Activated CD4-positive, alpha-beta memory T cell treated with anti-CD3 and anti-CD28 coated beads for 36 hours (primary cell): ENCODE measurements at places on chromosomes 1 and 21. TPM values are rescaled to one million over a fixed set of nuclear protein-coding genes. Genes with fewer than 3 reads are reported as not detected.

GRCh38 chr21:16457498-16457897 lies 727.7 kb downstream of the USP25 start:
- H3K27me3 ChIP-seq: no peaks in the 10 kb centered on the region
- no peaks in the 10 kb centered on the region for H3K4me1 ChIP-seq
- H3K36me3 ChIP-seq: no peaks in the 10 kb centered on the region
- H3K4me3 ChIP-seq: no peak overlapping the region
- no peak overlapping the region for H3K27ac ChIP-seq
- DNase-seq: no peak

GRCh38 chr1:247639381-247639981 lies 34.1 kb downstream of the OR2G3 start:
- H3K27ac ChIP-seq: no peak overlapping the region
- H3K36me3 ChIP-seq: no peaks in the 10 kb centered on the region
- peaks cover 37% of the 10 kb centered on the region for H3K27me3 ChIP-seq

DNA sequence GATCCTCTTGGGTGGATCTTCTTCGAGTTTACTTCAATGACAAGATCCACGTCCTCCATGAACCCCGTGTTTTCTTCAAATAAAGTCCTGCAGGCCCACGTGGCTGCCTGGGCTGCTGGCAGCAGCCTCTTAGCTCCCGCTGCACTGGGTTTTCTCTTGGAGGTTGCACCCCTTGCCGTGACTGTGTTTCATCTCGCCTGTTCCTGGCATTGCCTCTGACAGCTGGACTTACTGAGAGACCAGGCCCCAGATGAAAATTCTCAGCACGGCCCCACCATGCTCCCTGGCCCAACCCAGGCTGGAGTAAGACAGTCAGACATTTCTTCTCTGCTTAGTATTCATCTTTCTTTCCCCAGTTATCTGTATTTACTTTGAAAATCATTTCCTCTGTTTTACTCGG lies 274.8 kb upstream of the RUNX1 start:
- no peak overlapping the region for H3K27ac ChIP-seq
- peaks cover 4% of the 10 kb centered on the region for H3K27me3 ChIP-seq
- H3K36me3 ChIP-seq: no peaks in the 10 kb centered on the region
- H3K4me3 ChIP-seq: no peak overlapping the region

- no peak overlapping the region for H3K4me3 ChIP-seq
- DNase-seq: no peak
- H3K4me1 ChIP-seq: no peaks in the 10 kb centered on the region
- H3K27ac ChIP-seq: no peak overlapping the region
Observed at GRCh38 chr1:102742426-102742825, 365.9 kb downstream of the COL11A1 start.

- H3K27ac ChIP-seq: no peak overlapping the region
- H3K27me3 ChIP-seq: no peaks in the 10 kb centered on the region
- no peaks in the 10 kb centered on the region for H3K36me3 ChIP-seq
- H3K4me1 ChIP-seq: no peaks in the 10 kb centered on the region
- H3K4me3 ChIP-seq: no peak overlapping the region
- no peak for DNase-seq
Observed at GRCh38 chr1:216739793-216740192, 16.6 kb upstream of the ESRRG start.

DNA sequence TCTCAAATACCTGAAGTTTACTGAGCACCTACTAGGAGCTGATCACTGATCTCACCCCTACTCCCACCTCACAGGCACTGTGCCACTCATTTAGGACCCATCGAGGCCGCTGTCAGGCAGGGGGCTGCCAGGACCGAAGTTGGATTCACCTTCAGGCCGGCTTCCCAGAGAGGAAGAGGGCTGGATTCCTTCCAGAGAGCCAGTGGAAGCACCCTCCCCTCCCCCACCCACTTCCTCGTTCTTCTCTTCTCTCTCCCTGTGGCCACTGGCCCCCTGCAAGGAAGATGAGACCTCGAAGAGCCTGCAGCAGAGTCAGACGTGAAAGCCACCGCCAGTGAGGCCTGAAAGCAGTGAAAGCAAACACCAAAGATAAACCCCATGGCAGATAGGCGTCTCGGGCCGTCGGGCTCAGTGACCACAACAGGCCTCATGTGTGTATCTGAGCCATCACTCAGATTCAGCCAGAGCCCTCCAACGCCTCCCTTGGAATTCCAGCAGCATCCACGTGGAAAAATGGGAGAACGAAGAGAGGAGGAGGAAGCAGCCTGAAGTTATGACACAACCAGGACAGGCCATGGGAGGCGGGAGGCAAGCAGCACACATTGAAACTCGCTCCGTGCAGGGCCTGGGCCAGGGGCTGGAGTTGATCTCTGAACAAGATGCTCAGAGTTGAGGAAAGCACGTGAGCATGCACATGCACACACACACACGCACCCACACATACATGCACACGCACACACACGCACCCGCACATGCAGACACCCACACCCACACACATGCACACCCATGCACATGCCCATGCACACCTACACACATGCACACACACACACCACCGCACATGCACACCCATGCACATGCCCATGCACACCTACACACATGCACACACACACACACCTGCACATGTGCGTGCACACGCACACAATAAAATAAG lies 6.2 kb upstream of the AGTRAP start:
- H3K27ac ChIP-seq: peak overlapping the region; percentile 67
- H3K4me3 ChIP-seq: peak overlapping the region; percentile 57
- H3K36me3 ChIP-seq: no peaks in the 10 kb centered on the region
- no peaks in the 10 kb centered on the region for H3K27me3 ChIP-seq
- peaks cover 33% of the 10 kb centered on the region for H3K4me1 ChIP-seq

DNA sequence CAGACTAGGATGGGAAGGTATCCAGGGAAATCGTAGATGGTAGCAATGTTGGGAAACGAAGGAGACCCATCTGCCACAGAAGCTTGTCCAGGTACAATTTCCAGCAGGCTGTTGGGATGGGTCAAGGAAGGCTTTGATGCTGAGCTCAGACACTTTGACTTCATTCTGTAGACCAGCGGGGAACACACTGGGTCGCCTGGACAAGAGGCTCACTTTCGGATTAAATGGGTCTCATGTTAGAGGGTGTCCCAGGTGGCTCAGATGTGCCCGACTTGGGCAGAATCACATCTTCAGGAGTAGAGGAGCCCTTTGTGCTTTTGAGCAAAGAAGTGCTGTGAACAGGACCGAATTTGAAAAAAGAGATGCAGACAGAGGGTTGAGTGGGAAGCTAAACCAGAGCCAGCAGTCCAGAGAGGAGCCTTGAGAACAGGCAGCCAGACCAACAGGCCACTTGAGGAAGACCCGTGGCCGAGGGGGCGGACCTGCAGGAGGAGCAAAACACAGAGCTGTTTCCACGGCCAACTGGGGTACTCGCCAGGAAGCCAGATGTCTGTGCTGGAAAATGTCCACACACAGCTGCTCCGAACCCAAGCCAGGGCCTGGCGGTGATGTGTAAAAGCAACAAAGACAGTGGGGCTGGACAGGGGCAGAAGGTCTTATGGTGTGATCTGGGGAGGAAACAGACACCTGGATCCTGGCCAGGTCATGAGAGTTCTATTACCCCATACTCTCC lies 146.9 kb downstream of the AJAP1 start:
- H3K4me1 ChIP-seq: no peaks in the 10 kb centered on the region
- peaks cover 14% of the 10 kb centered on the region for H3K27me3 ChIP-seq
- no peak overlapping the region for H3K27ac ChIP-seq
- no peaks in the 10 kb centered on the region for H3K36me3 ChIP-seq

- no peak for DNase-seq
- no peaks in the 10 kb centered on the region for H3K27me3 ChIP-seq
- no peaks in the 10 kb centered on the region for H3K36me3 ChIP-seq
- H3K4me1 ChIP-seq: no peaks in the 10 kb centered on the region
- H3K27ac ChIP-seq: no peak overlapping the region
Observed at GRCh38 chr1:241918879-241919278, 38.7 kb upstream of the BECN2 start.

DNA sequence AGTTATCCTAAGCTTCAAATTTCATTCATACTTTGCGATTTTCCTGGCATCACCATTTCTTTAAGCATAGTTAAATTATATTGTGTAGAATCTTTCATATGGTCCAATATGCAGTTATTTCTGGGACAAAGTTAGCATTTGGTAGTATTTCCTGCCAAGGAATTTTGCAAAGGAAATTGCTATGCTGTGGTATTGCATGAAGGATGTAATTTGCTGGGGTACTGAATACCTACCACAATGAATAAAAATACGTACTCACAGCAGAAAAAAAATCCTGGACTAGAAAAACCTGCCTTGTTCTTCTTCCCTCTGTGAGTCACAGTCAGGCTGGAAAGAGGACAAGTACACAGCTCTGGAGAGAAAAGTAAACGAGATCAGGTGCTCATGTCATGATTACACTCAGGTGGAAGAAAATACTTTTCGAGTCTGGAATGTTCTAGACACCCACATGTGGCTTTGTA lies 241.2 kb downstream of the PTBP2 start:
- H3K4me1 ChIP-seq: no peaks in the 10 kb centered on the region
- H3K27me3 ChIP-seq: peaks cover 10% of the 10 kb centered on the region
- no peak overlapping the region for H3K27ac ChIP-seq
- no peak for DNase-seq
- H3K36me3 ChIP-seq: no peaks in the 10 kb centered on the region
- no peak overlapping the region for H3K4me3 ChIP-seq

- no peaks in the 10 kb centered on the region for H3K27me3 ChIP-seq
- H3K27ac ChIP-seq: peak overlapping the region; percentile 39
- DNase-seq: no peak
- H3K4me1 ChIP-seq: peaks cover 19% of the 10 kb centered on the region
Observed at GRCh38 chr1:156006666-156007376, 13.9 kb downstream of the SSR2 start.

GRCh38 chr1:196295766-196296165 lies 312.5 kb downstream of the KCNT2 start:
- no peak overlapping the region for H3K27ac ChIP-seq
- no peaks in the 10 kb centered on the region for H3K27me3 ChIP-seq
- H3K36me3 ChIP-seq: no peaks in the 10 kb centered on the region
- H3K4me1 ChIP-seq: no peaks in the 10 kb centered on the region

DNA sequence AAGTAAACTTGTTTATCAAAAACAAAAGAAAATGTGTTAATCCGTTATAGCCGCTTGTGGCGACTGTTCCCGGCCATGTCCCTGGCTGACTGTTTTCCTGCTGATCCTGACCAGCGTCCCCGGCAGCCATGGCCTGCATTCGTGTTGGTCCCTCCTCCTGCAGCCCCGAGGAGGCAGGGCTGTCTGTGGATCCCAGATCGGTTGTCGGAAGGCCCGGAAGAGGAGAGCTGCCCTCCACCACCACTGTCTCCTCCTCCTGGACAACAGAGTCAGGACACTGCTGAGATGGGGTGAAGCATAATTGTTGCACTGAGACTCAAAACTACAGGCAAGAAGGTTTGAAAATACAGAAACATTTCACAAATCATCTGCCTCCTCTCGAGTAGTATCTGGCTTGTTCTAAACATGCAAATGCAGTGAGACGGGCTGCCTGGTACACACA lies 3.6 kb upstream of the MXRA8 start:
- peaks cover 6% of the 10 kb centered on the region for H3K27me3 ChIP-seq
- no peak overlapping the region for H3K27ac ChIP-seq
- no peaks in the 10 kb centered on the region for H3K36me3 ChIP-seq

DNA sequence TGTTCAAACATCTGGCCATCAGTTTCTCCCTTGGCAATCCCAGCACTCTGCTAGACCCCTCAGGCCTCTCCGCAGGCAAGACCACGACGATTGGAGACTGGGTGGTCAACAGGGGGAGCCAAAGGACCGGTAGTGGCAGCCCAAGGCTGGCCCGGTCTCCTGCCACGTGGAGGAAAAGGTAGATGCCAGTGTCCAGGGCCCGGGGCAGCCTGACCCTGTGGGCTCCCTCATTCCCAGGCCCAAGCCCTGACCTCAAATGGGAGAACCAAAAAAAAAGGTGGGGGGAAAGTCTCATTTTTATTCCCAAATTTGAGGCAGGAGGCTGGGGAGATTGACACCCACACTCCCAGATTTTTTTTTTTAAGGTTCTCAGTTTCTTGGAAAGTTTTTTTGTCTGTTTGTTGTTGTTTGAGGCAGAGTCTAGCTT lies 24.8 kb downstream of the S100A6 start:
- H3K36me3 ChIP-seq: no peaks in the 10 kb centered on the region
- no peak overlapping the region for H3K4me3 ChIP-seq
- H3K27ac ChIP-seq: peak overlapping the region; percentile 45
- no peaks in the 10 kb centered on the region for H3K27me3 ChIP-seq
- peak; percentile 87 for DNase-seq

DNA sequence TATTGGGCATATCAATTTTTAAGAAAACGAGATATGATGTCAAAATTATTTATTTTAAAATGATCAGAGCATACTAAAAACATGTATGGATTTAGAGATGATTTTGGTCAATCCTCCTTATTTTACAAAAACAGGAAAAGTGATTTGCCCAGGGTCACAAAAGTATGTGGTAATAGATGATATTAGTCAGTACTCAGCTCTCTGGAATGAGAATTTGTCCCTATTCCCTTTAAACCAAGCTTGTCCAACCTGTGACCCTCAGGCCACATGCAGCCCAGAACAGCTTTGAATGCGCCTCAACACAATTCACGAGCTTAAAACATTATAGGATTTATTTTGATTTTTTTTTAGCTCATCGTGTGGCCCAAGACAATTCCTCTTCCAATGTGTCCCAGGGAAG lies 104.7 kb downstream of the AKT3 start:
- no peak for DNase-seq
- no peak overlapping the region for H3K27ac ChIP-seq
- no peaks in the 10 kb centered on the region for H3K36me3 ChIP-seq

GRCh38 chr1:101283443-101283842 lies 46.6 kb downstream of the S1PR1 start:
- no peaks in the 10 kb centered on the region for H3K27me3 ChIP-seq
- no peak for DNase-seq
- peak overlapping the region; percentile 14 for H3K4me3 ChIP-seq
- H3K27ac ChIP-seq: peak overlapping the region; percentile 93

- H3K27ac ChIP-seq: peak overlapping the region; percentile 84
- H3K4me1 ChIP-seq: peaks cover 79% of the 10 kb centered on the region
Observed at GRCh38 chr1:156126630-156127534, 12.4 kb downstream of the LMNA start.

- DNase-seq: peak; percentile 82
- peak overlapping the region; percentile 94 for H3K27ac ChIP-seq
- H3K4me3 ChIP-seq: peak overlapping the region; percentile 65
- H3K36me3 ChIP-seq: peaks cover 58% of the 10 kb centered on the region
Observed at GRCh38 chr1:151905070-151905442, 4.3 kb downstream of the THEM4 start.

Gene TMPRSS3
- 47.6 TPM for total RNA-seq

Gene ELF3
- total RNA-seq: 0.12 TPM

Gene CTSE
- total RNA-seq: not detected

Gene GCSAML
- not detected for total RNA-seq

Gene HP1BP3
- 225 TPM for total RNA-seq

Gene RBM11
- total RNA-seq: 3.1 TPM
